Esophagus squamous epithelium (tissue), 5 donors: ENCODE measurements at places on chromosomes 6 and 20. TPM values are rescaled to one million over a fixed set of nuclear protein-coding genes. Genes with fewer than 3 reads are reported as not detected.

DLL1 gene
- 37.6 TPM for total RNA-seq

DNA sequence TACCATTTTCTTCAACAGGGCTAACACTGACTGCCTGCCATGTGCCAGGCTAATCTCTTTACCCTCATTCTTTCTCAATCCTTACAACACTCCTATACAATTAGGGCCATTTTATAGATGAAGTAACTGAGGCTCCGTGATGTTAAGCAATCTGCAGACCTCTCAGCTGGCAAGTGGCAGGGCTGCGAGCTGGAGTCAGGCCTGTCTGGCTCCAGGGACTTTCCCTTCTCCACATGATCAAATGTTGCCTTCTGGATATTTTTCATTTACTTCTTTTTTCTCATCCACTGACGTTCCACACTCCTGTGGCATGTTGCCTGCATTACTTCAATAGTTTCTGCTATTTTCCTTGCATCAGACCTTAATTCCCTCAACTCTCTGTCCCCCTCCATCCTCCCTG, 55.2 kb upstream of the TAGAP start:
- DNase-seq: no peak
- no peaks in the 10 kb centered on the region for H3K36me3 ChIP-seq
- H3K4me3 ChIP-seq: no peak overlapping the region
- no peak overlapping the region for H3K27ac ChIP-seq
- peaks cover 15% of the 10 kb centered on the region for H3K4me1 ChIP-seq

- no peak overlapping the region for H3K4me3 ChIP-seq
- no peaks in the 10 kb centered on the region for H3K27me3 ChIP-seq
- no peaks in the 10 kb centered on the region for H3K36me3 ChIP-seq
- no peak overlapping the region for H3K27ac ChIP-seq
These were observed 136.4 kb downstream of the UST start for GRCh38 chr6:148883270-148883669.

- no peaks in the 10 kb centered on the region for H3K27me3 ChIP-seq
- H3K36me3 ChIP-seq: no peaks in the 10 kb centered on the region
- H3K27ac ChIP-seq: no peak overlapping the region
- DNase-seq: no peak
- H3K4me3 ChIP-seq: no peak overlapping the region
- peaks cover 19% of the 10 kb centered on the region for H3K4me1 ChIP-seq
These were observed 859.4 kb downstream of the MAFB start for GRCh38 chr20:39829661-39830060.

- no peak for DNase-seq
- no peak overlapping the region for H3K27ac ChIP-seq
- H3K36me3 ChIP-seq: no peaks in the 10 kb centered on the region
- no peaks in the 10 kb centered on the region for H3K27me3 ChIP-seq
- H3K4me1 ChIP-seq: peaks cover 48% of the 10 kb centered on the region
These were observed 13.3 kb upstream of the ZFAND3 start for GRCh38 chr6:37806213-37806612.

BMP2 gene
- 4.7 TPM for total RNA-seq

DNA sequence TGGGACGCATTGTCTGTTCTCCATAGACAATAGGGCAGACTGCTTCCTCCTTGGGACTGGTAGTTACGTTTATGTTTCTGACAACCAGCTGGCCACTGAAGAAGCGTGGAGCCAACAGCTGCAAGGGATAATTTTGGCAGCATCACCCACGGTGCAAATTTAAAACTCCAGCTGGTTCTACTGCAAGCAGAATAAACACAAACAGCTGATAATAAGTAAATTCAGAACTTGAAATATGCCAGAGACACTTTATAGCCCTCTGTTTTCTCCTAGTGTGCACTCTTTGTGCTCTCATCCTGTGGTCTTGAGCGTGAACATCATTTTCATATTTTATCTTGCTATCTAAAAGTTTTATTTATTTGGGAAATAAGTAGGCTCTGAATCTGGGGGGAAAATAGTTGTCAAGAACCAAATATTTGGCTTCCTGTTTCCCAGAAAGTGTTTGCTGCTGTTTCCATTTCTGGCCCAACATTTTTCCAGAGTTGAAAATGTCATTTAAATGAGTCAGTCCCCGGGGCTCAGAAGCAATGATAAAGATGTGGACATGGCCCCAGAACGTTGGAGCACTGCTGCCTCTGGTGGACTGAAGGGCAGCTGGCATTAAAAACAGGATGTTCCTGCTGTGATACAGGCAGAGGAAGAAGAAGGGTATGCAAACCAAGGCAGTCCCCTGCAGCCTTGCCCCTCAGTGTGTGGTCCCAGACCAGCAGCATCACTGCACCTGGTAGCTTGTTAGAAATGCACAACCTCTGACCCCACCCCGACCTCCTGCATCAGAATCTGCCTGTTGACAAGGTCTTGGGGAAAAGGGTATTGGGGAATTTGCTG, 12.5 kb upstream of the THBD start:
- H3K27ac ChIP-seq: no peak overlapping the region
- no peak overlapping the region for H3K4me3 ChIP-seq
- H3K4me1 ChIP-seq: peaks cover 12% of the 10 kb centered on the region
- no peaks in the 10 kb centered on the region for H3K27me3 ChIP-seq
- DNase-seq: no peak
- H3K36me3 ChIP-seq: no peaks in the 10 kb centered on the region

- H3K27me3 ChIP-seq: no peaks in the 10 kb centered on the region
- H3K36me3 ChIP-seq: no peaks in the 10 kb centered on the region
- no peak overlapping the region for H3K4me3 ChIP-seq
These were observed 202.4 kb downstream of the MOXD1 start for GRCh38 chr6:132198896-132199295.

TSBP1 gene
- total RNA-seq: not detected

DNA sequence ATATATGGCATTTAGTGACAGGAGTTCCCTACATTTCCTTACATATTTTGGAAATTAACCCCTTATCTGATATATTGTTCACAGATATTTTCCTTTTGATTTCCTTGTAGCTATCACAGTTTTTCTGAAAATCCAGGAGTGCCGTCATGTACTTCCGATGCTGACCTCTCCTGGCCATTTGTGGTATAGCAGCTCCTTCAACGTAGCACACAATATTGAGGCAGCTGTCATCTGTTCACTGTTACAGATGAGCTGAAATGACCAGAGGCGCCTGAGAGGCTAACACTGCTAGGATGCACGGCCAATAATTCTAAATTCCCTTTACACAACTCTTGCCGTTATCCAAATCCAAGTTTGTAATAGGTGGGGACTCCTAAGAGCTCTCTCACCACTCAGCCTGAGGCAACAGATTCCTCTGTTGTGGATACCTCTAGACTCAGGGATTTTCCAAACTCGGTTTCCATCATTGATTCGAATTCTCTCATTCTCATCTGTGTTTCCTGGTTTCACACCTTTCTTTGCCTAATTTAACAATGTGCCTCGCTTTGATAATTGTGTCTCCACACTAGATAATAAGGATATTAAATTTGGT, 53.0 kb downstream of the MMUT start:
- peaks cover 11% of the 10 kb centered on the region for H3K4me1 ChIP-seq
- H3K27ac ChIP-seq: no peak overlapping the region
- H3K27me3 ChIP-seq: no peaks in the 10 kb centered on the region
- H3K4me3 ChIP-seq: no peak overlapping the region

- no peak overlapping the region for H3K27ac ChIP-seq
- H3K4me1 ChIP-seq: peaks cover 5% of the 10 kb centered on the region
- DNase-seq: no peak
- peaks cover 75% of the 10 kb centered on the region for H3K27me3 ChIP-seq
These were observed 17.9 kb downstream of the VSTM2L start for GRCh38 chr20:37920679-37921322.

RNF144B gene
- total RNA-seq: 19.0 TPM

DNA sequence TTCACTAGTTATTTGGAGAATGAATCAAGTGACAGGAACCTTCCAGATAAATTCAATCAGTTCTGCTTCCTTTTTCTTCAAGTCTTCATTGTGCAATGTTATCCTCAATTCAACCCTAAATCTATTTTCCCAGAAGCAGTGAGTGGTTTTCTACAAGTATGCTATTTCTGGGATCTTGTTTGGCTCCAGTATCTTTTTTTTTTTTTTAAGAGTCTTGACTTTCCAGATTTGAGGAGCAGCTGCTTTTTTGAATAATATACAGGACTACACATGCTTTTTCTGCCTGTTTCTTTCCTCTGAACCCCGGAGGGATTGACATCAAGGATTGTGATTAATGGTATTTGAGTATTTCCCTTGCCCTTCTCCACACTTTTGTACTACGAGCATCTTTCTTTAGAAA, 339.2 kb upstream of the JAG1 start:
- no peaks in the 10 kb centered on the region for H3K27me3 ChIP-seq
- peak overlapping the region; percentile 35 for H3K27ac ChIP-seq
- H3K4me3 ChIP-seq: no peak overlapping the region
- DNase-seq: no peak
- H3K36me3 ChIP-seq: no peaks in the 10 kb centered on the region
- H3K4me1 ChIP-seq: peaks cover 7% of the 10 kb centered on the region

IL17A gene
- total RNA-seq: not detected

NMBR gene
- not detected for total RNA-seq

GRCh38 chr6:31493875-31494694, 3.9 kb upstream of the MICB start:
- peak overlapping the region; percentile 83 for H3K27ac ChIP-seq
- no peaks in the 10 kb centered on the region for H3K36me3 ChIP-seq
- no peak for DNase-seq
- H3K4me1 ChIP-seq: peaks cover 4% of the 10 kb centered on the region

HCRTR2 gene
- total RNA-seq: not detected

POU3F2 gene
- total RNA-seq: not detected

DNA sequence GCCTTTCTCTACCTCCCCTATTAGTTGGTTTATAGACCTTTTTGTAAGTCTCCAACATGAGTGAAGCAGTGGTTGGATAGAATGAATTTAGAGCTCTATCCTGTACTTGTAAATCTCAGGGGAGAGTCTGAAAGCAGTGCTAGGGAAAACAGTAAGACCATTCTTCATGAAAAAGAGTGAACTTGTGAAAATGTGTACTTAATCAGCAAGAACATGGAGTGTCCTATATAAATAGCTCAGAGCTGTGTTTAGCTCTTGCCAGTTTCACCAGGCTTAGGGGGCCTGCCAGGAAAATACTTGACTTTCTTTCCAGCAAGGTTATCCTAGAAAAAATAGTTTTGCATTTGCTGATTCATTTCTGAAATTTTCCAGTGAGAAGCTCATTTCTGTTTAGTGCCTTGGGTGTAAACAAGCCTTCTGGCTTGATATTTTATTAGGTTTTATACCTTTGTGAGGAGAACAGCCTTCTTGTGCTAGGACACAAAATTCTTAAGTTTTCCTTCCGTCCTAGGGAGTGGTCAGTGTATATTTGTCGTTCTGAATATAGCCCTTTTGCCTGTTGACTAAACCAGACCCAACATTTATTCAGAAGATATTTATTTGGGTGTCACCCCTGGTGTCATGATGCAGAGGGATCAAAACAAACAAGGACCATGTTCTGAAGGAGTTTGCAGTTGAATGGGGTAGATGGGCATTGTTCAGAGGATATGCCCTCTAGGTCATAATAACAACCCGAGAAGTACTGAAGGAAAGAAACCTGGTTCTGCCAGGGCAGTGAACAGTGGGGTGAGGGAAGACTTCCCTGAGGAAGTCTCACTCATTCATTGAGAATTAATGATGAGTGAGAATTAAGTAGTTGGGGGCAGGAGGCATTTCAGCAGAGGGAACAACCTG, 7.6 kb downstream of the ARFGEF2 start:
- peak overlapping the region; percentile 75 for H3K27ac ChIP-seq
- H3K36me3 ChIP-seq: no peaks in the 10 kb centered on the region
- H3K27me3 ChIP-seq: no peaks in the 10 kb centered on the region

GSTA3 gene
- not detected for total RNA-seq

GRCh38 chr6:5501837-5502236, 240.5 kb downstream of the FARS2 start:
- no peaks in the 10 kb centered on the region for H3K27me3 ChIP-seq
- no peak overlapping the region for H3K4me3 ChIP-seq
- no peak for DNase-seq
- no peak overlapping the region for H3K27ac ChIP-seq

DNA sequence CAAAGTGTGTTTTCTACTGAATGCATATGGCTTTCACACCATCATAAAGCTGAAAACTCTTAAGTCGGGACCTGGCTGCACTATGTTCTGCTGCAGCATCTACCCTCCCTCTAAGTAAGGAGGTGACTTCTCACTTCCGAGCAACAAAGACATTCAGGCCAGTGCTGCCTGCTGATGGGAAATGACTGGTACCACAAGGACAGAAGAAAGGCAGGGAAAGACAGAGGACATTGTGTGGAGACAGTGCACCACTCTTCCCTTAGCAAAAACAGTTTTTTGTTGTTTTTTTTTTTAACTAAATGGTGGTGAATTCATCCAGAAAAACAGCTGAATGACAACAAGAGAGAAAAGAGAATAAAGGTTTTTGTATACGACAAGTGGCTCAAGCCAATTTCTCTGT, 81.5 kb downstream of the MAP7 start:
- no peak overlapping the region for H3K4me3 ChIP-seq
- H3K27me3 ChIP-seq: no peaks in the 10 kb centered on the region
- H3K36me3 ChIP-seq: no peaks in the 10 kb centered on the region
- no peaks in the 10 kb centered on the region for H3K4me1 ChIP-seq

DNA sequence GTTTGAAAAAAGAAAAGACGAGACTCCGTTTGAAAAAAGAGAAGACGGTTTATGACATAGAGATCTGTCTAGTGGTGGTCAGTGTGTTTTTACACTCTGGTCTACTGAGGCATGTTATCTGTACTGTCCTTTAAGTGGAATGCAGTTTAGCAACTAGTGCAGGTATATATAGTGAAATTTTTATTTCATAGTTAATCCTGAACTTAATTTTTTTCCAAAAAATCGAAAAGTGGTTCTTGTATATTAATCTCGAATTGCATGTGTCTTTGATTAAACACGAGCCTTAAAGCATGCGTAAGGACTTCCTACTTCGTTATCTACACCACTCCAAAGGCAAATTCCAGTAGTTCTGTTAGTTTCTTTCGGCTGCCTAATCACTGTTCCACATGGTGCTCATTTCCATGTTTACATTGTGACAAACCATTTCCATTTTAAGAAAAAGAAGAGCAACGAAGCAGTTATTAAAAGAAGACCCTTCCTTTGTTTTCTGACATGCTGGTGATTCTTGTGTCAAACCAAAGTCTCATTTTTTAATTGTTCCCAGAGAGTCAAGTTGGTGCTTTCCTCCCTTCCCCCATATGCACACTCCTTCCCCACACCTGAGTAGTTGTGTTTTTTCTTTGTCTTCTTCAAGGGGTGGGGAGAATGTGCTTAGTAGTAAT, 2.3 kb downstream of the SNX9 start:
- H3K36me3 ChIP-seq: no peaks in the 10 kb centered on the region
- H3K27me3 ChIP-seq: no peaks in the 10 kb centered on the region
- peaks cover 11% of the 10 kb centered on the region for H3K4me1 ChIP-seq

DNA sequence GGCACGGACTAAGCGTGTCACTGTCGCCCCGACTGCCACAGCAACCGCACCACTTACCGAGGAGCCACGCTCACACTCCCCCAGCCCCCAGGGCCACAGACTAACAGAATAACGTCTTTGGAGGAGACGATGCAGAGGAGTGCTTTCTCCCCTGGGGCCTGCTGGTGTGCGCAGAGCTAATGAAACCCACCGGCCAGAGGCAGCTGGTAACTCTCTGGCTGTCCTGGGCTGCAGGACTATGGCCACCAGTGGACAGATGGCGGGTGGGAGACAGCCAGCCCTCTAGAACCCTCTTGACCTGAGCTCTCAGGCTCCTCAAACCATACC, 228.0 kb downstream of the DLL1 start:
- H3K27ac ChIP-seq: no peak overlapping the region
- H3K27me3 ChIP-seq: no peaks in the 10 kb centered on the region
- H3K36me3 ChIP-seq: no peaks in the 10 kb centered on the region
- H3K4me3 ChIP-seq: no peak overlapping the region

- H3K27me3 ChIP-seq: no peaks in the 10 kb centered on the region
- no peak for DNase-seq
- H3K36me3 ChIP-seq: no peaks in the 10 kb centered on the region
These were observed 108.0 kb downstream of the FIG4 start for GRCh38 chr6:109799129-109799528.
